ENCODE measurements at places on chromosomes 11 and 22.

GRCh38 chr11:69230856-69231425 lies 63.0 kb upstream of the MYEOV start:
- no peak for DNase-seq

DNA sequence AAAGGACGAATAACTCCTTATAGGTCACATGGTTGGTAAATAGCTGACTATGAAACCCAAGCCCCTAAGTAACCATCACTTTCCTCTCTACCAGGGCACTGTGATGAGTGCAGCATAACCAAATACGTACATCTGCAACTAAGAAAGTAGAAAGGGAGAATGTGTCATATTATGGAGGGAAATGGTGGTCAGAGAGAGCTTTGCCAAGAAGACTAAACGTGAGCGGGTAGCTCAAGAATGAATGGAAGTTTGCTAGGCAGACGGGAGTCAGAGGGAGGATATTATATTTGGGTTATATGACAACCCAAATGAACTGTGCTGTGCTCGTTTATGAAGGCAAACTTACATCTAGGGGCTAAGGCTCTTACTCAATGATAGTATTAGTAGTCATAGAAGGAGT lies 537.3 kb downstream of the OPCML start:
- DNase-seq = no peak

DNA sequence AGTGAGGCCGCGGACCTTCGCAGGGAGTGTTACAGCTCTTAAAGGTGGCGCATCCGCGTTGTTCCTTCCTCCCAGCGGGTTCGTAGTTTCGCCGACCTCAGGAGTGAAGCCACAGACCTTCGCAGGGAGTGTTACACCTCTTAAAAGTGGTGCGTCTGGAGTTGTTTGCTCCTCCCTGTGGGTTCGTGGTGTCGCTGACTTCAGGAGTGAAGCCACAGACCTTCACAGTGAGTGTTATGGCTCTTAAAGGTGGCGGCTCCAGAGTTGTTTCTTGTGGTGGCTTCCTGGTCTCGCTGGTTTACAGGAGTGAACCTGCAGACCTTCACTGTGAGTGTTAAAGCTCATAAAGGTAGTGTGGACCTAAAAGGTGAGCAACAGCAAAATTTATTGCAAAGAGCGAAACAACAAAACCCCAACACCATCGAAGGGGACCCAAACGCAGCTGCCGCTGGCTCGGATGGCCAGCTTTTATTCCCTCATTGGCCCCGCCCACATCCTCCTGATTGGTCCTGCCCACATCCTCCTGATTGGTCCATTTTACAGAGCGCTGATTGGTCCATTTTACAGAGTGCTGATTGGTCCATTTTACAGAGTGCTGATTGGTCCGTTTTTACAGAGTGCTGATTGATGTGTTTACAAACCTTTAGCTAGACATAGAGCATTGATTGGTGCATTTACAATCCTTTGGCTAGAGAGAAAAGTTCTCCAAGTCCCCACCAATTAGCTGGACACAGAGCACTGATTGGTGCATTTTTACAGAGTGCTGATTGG lies 1.2 kb upstream of the TMEM45B start:
- DNase-seq = peak; percentile 25

GRCh38 chr11:58485961-58486360 lies 21.9 kb downstream of the OR5B21 start:
- DNase-seq = no peak

DNA sequence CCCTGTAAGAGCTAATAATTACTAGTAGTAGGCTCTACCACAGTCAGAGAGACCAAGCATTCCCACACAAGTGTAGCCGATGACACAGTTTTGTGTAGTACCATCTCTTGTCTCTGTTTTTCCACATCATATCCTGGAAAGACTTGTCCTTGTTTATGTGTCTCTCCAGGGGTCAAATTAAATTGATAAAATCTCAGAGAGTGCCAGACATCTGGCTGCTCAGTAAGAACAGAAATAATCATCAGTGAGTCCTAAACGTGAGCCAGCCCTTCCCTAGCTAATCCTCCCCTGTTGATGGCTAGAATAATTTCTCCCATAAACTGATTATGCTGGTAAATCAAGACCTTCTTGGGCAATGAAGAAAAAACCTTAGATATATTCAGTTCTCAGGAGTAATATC lies 111.4 kb upstream of the GRAMD1B start:
- DNase-seq = no peak

DNA sequence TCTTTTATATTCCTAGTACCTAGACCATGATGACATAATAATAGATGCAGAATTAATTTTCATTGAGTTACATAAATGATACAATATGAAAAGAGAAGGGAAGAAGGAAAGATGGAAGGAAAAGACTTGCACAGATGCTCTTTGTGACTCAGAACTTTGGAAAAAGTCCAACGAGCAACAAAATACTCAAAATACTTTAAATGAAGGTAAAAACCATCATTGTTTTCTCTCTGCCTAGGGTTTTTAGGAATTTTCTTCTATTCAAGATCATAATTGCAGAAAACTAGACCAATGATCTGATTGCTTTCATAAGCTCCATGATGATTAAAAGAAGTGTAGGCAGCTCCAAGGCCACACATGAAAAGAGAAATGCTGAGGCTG lies 276.9 kb downstream of the KIRREL3 start:
- no peak for DNase-seq

DNA sequence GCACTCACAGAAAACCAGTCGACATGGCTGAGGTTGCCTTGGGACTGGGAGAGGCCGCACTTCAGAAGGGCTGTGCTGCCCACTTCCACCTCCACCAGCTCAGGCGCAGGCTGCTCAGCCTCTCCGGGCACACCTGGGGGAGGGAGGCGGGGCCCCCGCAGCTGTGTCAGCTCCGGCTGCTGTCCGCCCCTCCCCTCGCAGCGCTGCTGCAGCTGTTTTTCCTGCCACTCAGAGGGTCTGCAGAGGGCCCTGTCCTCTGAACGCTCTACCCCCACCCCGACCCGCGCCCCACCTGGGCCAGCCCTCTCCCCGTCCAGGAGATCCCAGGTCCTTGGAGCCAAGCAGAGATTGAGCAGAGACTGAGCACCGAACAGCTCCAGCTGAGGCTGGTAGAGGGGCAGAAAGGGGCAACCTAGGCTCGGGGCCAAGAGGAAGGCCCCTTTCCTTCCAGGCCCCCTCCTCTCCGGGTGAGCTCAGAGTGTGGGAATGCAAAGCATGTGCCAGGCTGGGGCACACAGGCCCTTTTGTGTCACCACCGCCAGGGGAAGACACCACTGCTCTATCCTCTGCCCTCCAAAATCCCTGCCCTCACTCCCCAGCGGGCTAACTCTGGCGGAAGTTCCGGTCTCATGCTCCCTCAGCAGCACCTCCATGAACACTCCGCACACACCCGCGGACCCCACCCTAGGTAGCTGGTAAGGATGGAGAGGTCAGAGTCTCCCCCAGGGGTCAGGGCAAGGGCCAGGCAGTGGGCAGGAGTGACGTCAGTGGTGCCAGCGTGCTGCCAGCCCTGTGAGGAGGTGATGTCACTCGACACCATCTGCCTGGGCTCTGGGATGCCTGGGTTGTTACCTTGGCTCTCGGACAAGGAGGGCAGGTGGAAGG lies 1.6 kb downstream of the MCAM start:
- peak; percentile 44 for DNase-seq

DNA sequence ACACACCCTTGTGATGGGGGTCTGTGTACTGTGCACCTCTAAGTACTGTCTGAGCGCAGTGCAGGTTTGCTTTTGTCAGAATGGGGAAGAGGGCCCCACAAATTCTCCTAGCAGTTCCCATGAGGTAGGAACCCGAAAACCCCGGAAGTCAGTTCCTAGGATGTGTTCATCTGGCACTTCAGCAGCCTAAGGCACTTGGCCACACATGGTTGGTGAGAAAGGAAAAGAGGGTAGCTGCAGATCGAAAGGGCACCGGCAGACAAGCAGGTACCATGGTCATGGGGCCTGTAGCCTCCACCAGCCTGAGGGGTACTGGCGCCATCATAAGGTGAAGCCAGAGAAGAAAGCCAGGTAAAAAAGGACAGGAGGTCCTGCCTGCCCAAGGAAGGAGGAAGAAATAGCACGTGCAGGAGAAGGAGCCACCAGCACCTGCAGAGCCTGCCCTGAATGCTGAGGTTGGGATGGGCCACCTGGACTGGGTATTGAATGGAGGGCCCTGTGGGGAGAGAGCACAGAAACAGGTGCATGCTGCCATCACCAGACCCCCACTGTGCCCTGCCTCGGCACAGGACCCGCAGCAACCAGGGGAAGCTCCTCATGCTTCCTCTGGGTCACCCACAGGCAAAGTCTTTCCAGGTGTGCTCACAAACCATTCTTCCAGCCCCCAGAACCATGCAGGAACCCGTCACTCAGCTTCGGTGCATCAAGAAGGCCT lies 8.1 kb upstream of the CASTOR1 start:
- DNase-seq = no peak

- DNase-seq = no peak
Observed at GRCh38 chr11:101717619-101718018, 133.8 kb upstream of the TRPC6 start.

DNA sequence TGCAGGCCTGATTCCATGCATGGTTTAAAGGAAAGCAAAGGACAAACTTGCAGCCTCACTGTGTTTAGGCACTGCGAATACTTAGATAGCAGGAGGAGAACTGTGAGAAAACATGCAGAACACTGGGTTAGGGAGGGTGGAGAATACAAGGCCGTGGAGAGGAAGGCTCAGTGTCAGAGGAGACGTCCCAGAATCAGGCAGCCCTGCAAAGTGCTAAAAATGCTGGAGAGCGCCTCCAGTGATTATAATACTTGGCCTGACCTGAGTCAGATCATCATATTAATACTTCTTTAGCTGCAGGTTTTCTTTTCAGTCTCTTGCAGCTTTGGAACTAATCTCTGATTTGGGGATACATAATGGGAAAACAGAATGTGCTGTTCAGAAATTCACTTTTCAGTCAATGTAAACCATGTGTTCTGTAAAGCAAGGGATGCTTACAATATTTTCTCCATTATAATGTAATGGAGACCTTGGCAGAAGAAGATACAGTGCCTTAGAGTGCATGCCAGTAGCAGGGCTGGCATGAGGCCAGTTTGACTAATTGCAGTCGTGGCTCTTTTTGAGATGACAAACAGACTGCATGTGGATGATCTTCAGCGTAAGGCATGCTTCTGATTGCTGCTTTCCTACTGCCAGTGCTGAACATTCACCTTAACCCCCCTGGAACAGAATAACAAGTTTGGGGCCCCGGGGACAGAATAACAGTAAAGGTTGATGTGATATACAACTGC lies 16.8 kb downstream of the EXT2 start:
- DNase-seq = no peak

- no peak for DNase-seq
Observed at GRCh38 chr11:76086743-76087635, 119.3 kb downstream of the WNT11 start.

DNA sequence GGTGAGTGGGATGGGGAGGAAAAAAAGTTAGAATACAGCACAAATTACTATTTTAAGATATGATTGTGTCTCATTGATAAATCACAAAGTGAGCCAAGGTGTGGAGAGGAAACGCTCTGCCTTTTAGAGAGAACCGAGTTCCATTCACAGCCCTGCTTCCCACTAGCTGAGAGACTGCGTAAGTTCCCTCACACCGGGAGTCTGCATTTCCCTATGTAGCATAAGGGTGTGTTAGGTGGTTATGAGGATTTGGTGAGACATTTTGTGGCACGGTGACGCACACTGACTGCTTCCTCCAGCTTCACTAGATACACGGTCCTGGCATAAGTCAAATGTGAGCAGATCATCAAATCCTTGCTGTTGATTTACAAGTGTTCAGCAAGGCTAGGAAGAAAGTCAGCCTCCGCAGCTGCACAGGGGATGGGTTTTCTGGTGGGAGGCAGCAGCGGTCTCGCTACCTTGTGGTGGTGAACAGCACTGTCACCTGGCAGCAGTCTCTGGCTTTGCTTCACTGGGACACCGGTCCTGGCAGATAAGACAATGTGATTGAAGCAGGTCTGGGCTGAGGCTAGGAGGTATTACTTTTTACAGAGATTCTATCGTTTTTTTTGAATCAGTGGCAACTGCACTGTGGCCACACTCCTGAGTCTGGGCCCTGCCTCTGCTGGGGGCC lies 312.2 kb upstream of the B3GAT1 start:
- DNase-seq = no peak

- DNase-seq = no peak
Observed at GRCh38 chr11:24132471-24132870, 364.4 kb upstream of the LUZP2 start.

DNA sequence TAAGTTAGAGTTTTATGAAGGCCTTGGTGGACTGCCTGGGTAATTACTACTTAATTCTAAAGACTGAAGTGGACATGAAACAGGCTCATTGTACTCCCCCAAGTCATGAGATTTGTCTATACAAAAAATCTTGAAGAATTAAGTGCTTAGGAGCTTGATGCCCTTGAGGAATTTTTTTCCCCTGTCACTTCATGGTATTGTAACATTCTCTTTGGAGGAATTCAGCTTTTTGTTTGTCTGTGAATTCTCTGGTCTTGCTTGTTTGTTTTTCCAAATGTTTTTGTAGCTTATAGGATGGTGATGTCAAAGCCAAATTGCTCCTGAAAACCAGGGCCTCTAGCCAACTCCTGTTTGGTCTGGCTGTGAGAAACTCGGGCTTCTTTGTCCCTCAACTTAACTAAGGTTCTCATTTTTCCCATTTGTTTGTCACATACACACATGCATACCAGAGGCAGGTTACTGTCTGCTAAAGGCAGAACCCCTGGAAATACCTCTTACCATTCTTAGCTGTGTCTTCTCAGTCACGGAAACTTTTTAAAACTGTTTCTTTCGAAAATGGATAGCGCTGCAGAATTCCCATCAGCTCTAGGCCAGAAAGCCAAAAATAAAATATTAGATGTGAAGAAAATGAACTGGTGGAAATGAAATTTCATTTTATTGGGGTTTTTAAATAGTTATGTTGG lies 66.9 kb downstream of the AMOTL1 start:
- no peak for DNase-seq

- DNase-seq = no peak
Observed at GRCh38 chr22:20584872-20585638, 77.6 kb downstream of the MED15 start.

DNA sequence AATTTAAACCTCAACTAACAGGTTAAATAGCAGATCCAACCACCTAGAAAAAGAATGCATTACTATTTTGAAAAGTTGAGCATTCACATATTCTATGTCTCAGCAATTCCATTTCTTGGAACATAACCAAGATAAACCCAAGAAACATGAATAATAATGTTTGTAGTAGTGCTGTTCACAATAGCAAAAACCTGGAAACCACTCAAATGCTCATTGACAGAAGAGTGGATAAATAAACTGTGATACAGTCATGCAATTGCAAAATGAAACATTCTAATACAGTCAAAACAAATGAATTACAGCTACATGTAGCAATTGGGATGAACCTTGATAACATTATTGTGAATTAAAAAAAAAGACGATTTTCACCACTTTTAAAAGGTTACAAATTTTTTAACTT lies 162.8 kb upstream of the TMEM45B start:
- no peak for DNase-seq

GRCh38 chr22:27110665-27111451 lies 453.5 kb downstream of the MIAT start:
- no peak for DNase-seq

DNA sequence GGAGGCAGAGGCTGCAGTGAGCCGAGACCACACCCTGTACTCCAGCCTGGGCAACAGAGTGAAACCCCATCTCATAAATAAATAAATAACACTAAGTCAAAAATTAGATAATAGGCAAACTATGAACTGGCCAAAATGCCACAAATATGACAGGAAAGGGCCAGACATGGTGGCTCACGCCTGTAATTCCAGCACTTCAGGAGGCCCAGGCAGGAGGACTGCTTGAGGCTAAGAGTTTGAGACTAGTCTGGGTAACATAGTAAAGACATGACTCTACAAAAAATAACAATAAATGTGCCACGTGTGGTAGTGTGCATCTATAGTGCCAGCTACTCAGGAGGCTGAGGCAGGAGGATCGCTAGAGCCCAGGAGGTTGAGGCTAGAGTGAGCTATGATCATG lies 19.9 kb downstream of the SEC14L6 start:
- no peak for DNase-seq
